ENCODE measurements at places on chromosomes 13 and 19.

DNA sequence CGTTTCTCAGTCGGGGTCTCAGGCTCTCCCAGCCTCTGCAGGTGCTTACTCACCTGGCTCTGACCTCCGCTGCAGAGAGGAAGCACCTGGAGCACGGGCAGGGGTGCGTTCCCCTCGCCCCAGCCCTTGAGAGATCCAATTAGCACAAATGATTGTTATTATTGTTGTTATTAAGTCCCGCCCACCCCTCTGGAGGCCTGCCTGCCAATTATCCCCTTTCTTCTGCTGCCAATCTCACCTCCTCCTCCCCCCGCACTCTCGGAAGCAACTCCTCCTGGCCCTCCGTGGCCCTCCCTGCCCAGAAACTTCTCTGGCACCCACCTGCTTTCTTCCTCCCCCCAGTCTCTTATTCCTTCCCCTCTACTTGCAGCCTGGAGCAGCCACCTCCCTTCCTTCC, 8.8 kb downstream of the ZNF787 start:
- DNase-seq: no peak

- peak; percentile 23 for DNase-seq
These were observed 99.0 kb downstream of the ZNF429 start for GRCh38 chr19:21604351-21604926.

GRCh38 chr13:71701741-71702140, 165.3 kb downstream of the DACH1 start:
- DNase-seq: no peak

DNA sequence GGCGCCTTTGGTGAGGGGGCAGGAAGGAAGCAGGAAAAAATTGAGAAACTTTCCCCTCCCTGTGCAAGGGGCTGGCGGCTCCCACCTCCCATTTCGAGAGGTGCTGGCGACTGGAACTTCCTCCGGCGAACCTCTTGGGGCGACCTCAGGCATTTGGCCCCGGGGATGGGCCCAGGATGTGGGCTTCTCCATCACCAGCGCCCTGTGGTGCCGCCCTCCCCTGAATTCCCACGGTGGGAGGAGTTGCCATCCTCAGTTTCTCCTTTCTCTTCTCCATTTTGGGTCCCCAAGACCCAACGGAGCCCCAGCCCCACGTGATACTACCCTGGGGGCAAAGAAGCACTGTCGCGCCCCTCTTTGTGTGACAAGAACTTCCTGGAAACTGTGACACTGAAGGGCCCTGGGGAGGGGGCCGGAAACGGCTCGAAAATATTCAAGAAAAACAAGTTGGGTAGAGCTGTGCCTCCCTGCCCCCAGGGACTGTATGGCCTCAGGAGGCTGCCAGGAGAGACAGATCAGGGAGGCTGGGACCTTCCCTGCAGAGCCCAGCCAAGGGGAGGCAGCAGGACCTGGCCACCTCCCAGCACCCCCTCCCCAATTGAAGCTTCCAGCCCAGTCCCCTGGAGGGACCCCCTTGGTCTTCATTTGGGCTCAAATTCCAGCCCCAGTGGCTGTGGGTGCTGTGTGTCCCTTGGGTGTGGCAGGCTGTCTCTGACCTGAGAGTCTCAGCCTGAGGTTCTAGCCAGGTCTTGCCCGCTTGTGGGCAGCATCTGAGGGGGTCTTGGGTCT, 16.2 kb upstream of the AP1M2 start:
- peak; percentile 89 for DNase-seq

DNA sequence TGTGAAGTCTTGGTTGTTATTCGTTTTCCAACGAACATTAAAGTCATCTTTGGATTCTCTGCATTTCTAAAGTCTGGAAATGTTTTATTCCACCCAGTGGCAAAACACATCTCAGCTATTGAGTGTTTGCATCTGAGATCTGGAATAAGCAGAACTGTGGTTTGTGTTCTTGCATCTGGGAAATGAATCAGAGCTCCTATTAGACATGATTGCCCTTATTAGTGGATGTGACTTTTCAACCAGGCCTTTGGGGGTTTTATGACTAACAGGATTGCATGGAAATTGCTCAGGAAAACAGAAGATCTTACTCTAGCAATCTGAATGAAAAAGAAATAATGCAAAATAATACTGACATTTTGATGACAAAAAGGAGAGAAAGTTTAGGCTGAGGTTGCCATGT, 488.8 kb downstream of the IRS2 start:
- DNase-seq: no peak

DNA sequence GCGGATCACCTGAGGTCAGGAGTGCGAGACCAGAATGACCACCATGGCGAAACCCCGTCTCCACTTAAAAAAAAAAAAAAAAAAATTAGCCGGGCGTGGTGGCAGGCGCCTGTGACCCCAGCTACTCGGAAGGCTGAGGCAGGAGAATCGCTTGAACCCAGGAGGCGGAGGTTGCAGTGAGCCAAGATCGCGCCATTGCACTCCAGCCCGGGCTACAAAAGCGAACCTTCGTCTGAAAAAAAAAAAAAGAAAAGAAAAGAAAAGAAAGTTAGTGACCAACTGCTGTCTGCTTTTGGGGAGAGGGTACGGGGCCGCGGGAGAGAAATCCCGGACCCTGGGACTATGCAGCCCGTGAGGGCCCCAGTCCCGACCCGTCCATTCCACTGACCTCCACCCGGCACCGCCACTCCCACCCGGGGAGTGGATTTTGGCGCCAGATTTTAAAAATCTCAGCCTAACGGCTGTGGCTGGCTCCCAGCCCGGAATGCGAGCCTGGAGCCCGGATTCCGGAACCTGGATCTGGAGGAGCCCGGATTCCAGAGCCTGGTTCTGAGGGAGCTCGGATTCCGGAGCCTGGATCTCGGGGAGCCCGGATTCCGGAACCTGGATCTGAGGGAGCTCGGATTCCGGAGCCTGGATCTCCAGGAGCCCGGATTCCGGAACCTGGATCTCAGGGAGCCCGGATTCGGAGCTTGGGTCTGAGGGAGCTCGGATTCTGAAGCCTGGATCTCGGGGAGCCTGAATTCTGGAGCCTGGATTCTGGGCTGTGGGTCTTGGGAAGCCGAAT, 6.1 kb upstream of the LMNB2 start:
- DNase-seq: no peak

GRCh38 chr19:37877147-37877546, 29.2 kb downstream of the WDR87 start:
- DNase-seq: no peak

- DNase-seq: no peak
These were observed 7.0 kb upstream of the LILRA4 start for GRCh38 chr19:54345938-54346386.

DNA sequence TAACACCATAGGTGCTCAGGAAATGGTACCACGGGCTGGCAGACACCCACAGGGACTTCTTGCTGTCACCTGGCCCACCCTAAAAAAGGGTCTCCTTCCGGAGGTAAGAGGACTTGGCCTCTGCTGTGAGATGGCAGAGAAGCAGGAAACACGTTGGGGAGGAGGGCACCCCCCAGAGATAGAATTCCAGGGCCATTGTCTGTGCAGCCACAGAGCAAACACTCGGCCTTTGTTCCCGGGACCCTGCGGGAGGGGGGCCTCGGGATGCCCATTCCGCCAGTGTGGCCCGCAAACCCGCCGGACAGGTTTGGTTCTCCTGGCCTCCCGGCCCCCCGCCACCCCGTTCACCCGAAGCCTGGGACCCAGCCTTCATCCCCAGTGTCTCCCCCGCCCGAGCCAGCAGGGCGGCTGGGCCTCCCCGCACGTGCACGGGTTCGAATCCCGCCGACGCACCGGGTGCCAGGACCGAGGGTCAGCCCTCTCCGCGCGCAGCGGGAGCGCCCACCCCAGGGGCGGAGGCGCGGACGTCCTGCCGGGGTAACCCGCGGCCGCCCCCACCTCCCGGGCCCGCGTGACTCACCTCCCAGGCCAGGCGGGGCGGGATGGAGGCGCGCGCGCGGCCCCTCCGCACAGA, 714 bp downstream of the PLPP2 start:
- DNase-seq: no peak

DNA sequence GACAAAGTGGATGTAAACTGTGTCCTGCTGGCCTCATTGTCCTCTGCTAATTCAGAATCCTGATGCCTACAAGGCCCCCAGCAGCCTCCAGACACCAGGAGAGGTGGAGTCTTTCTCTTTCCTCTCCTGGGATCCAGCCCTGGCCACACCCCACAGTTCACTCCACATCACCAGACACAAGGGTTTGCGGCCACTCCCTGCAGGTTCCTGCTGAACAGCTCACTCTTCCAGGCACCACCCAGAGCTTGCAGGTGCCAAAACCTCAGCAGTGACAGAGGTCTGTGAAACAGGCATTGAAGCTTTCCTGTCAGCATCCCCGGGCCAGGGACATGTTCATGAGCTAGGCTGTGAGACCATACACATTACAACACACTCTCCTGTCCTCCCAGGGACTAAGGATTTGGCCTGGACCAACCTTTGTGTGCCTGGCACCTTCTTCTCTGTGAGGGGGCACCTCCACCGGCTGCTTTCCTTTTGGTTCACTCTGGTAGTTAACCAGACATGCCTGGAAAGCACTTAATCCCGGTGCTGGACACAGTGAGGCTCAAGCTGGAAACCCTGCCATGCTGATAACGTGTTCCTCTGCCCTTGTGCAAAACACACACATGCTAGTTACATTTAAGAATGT, 11.1 kb upstream of the ATP12A start:
- DNase-seq: no peak

DNA sequence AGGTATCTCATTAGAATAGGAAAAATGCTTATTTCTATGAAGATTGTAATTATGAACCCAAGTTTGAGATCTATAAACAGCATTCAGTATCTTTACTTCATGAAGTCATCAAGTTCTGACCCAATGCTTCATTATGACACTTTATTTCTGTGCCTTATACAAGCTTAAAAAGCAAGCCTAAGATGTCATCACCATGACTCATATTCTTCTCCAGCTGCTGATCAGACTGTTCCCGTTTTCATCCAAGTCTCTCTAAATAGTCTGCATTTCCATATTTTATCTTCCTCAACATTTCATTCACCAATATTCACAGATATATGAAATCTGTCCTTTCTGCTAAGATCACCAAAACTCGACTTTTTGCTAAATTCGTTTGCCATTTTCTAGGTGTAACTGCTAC, 1247.2 kb upstream of the PRR20A start:
- no peak for DNase-seq

DNA sequence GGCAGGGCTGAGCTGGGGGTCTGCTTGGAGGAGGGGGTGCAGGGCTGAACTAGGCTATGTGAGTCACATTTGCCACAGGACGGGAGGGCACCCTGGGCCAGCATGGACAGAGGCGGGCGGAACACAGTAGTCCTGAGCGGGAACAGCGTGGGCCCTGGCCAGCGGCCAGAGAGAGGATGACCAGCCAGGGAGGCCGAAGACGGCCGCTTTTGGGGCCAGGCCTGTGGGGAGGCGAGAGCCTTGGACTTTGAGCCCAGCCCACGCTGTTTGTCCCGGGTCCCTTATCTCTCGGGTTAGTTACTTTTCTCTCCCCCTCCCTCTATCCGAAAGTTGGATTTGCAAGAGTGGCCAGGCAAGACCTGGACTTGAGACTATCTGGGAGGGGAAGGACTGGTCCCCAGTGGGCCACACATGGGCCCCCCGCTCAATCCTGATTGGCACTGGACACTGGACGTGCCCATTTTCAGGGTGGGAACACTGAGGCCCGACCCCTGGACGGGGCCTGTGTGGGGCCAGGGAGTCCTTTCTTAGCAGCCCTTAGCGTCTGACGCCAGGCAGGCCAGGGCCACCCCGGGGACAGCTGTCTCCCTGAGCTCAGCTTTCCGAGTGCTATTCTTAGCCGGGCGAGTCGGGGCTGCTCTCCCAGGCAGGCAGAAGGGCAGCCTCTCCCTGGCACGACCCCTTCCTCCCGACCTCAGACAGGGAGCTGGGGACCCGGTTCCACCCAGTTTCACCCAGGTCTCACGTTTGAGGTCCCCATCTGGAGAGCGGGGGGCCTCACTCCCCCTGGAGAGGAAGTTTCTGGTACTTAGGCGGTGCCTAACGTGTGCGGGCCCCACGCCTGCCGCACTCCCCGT, 833 bp downstream of the GAMT start:
- DNase-seq: no peak

GRCh38 chr19:29785955-29786589, 25.7 kb upstream of the CCNE1 start:
- no peak for DNase-seq

DNA sequence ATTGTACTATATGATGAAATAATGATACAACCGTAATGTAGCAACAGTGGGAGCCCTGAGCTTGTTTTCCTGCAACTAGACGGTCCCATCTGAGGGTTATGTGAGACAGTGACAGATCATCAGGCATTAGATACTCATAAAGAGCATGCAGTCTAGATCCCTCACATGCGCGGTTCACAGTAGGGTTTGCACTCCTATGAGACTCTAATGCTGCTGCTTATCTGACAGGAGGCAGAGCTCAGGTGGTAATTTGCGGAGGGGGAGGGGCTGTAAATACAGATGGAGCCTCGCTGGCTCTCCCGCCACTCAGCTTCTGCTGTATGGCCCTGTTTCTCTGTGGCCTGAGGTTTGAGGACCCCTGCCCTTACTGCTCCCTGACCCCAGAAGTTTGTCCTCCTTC, 13.7 kb downstream of the EPHX3 start:
- DNase-seq: no peak

DNA sequence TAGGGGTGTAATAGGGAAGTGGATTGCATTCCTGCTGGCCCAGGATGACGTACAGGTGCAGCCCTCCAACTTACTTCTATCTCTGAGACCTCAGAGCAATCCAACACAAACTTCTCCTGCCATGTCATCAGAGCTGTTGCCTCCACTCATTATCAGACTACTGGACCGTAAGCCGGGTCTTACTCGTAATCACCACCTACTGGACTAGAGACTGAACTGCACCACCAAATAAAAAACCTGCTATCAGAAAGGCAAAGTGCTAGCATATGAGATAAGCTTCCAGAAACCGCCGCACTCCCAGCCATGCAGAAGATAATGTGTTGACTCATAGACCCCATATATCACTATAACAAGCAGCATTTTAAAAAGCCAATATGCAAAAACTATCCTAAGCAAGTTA, 102.0 kb downstream of the SLITRK1 start:
- DNase-seq: no peak

GRCh38 chr13:108033800-108034707, 181.3 kb downstream of the LIG4 start:
- no peak for DNase-seq

DNA sequence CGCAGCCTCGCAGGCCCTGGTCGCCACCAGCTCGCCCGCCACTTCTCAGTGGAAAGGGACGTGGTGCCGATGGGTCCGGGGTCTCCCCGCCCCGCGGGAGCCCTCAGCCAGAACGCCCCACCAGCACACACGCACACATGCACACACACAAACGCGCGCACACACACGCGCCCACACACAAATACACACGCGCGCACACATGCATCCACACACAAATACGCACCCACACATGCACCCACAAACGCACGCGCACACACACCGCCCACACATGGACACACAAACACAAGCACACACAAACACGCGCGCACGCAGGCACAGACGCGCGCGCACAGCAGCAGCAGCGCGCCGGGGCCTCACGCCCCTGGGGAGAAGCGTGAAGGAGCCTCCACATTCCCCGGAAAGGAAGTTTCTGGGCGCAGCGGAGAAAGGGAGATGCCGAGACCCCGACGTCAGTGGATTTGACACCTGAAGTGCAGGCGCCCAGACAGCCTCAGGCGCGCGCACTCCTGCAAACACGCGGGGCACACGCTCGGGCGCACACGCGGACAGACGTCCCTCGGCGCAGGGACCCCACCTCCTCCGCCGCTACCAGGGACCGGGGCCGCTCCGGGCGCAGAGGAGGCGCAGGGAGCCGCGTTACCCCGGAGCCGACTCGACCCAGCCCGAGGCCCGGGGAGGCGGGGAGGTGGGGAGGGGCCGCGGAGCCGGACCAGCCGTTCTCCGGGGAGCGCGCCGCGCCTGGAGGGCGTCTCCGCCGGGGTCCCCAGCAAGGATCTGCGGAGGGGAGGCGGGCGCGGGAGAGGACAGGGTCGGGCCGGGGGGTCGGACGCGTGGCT, 622 bp downstream of the RASA3 start:
- DNase-seq: no peak

GRCh38 chr13:35481777-35482176, 5.3 kb upstream of the MAB21L1 start:
- no peak for DNase-seq

Data from CD4-positive, alpha-beta T cell treated with Interleukin-2 at 100 ng/mL for 4 hours (primary cell).